Neural crest cell (in vitro differentiated cells): ENCODE measurements at places on chromosomes 11 and 22. TPM values are rescaled to one million over a fixed set of nuclear protein-coding genes. Genes with fewer than 3 reads are reported as not detected.
A peak's percentile ranks its signal among the peaks of the same experiment; 100 is the strongest.

- no peak for DNase-seq
Observed at GRCh38 chr11:64324692-64325469, 7.0 kb downstream of the PRDX5 start.

- DNase-seq: peak; percentile 69
Observed at GRCh38 chr11:64777449-64778222, 706 bp downstream of the SF1 start.

ANGPTL5 gene
- not detected in 2 replicates for total RNA-seq

- DNase-seq: no peak
Observed at GRCh38 chr11:113778111-113778910, 1.3 kb upstream of the CLDN25 start.

DNA sequence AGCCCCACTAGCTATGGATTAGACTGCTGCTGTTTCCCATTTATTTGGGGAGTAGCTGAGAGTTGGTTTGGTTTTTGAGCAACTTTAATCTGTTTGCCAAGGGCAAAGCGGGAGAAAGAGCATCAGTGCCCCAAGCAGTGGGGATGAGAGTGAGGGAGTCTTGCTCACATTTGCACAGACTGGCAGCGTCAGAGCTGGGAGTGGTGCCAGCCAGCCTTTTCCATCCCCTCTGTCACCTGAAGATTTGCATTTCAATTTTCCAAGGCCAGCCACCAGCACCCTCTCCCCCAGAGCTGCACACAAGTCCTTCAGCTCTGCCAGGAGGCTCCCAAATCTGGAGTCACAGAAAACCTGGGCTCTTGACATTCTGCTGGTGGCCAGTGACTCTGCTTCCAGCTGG is 21.0 kb upstream of the UVRAG start:
- DNase-seq: no peak
